ENCODE measurements at places on chromosomes 6 and 20.

DNA sequence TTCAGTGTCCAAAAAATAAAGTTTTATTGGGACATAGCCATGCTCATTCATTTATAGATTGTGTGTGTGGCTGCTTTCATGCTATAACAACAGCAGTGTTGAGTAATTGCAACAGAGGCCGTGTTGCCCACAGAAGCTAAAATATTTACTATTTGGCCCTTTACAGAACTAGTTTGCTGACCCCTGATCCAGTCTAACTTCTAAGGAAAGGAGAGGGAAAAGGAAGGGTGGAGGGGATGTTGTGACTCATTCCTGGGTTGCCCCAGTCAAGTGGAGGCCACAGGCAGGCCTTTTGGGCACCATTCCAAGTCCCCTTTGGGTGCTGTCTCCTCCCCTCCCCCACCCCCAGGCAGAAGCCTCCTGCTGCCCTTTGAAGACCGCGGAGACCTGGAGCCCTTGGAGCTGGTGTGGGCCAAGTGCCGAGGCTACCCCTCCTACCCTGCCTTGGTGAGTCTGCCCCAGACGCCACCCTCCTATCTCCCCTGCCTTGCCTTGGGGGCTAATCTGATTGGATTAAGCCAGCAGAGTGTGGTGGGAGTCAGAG is 28.4 kb downstream of the BRPF3 start:
- no peak for DNase-seq

- DNase-seq: peak; percentile 48
These were observed 6.9 kb downstream of the SLC32A1 start for GRCh38 chr20:38730989-38731737.

- DNase-seq: no peak
These were observed 76.1 kb downstream of the SLC22A3 start for GRCh38 chr6:160424256-160424655.

GRCh38 chr6:47286301-47286700 is 23.4 kb downstream of the TNFRSF21 start:
- no peak for DNase-seq

DNA sequence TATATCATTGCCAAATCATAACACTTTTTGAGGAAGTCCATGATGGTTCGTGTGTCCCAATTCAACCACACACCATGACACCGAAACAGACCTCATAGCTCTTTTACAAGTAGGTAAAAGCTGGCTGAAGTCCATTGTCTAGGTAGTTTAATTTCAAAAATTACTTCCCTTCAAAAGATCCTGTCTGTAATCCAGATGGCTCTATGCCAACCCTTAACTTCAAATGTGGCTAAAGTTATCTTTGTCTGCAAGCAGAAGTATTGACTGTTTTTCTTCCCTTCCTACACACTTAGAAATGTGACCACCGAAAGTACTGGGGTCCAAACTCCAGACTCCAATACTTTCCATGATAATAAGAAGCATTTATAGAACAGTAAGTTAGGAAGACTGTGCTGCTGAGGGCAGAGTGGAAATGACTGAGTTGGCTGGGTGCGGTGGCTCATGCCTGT is 8.3 kb upstream of the TIAM2 start:
- peak; percentile 19 for DNase-seq

- no peak for DNase-seq
These were observed 153.1 kb upstream of the SIM1 start for GRCh38 chr6:100617633-100618350.

DNA sequence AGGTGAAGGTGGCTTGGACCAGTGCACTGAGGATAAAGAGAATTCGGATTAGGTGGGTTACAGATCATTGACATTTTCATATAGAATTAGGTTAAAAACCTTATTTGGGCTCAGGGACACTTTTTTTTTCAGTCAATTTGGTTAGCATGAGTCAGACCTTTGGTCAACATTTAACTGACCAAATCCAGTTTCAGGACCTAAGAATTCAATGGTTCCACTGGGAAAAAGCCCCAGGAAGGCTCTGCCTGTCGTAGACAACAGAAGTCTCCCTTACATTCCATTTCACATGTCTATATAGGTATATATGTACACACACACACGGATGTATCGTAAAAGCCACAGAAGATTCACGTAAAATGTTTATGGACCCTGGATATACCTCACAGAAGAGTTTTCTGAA is 184.2 kb upstream of the RREB1 start:
- DNase-seq: no peak

DNA sequence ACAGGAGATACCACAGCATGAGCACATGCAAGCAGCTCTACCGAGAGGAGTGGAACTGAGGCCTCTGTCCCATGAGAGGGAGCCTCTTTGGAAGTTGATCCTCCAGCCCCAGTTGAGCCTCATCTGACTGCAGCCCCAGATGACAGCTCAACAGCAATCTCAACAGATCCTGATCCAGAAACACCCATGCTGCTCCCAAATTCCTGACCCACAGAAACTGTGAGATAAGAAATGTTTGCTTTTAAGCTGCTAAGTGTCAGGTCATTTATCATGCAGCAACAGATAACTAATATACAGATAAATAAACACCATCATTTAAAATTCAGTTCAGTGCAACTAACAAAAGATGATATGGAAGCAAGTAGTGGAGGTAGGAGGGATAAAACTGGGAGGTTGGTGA is 4.8 kb upstream of the ARFGEF2 start:
- no peak for DNase-seq

DNA sequence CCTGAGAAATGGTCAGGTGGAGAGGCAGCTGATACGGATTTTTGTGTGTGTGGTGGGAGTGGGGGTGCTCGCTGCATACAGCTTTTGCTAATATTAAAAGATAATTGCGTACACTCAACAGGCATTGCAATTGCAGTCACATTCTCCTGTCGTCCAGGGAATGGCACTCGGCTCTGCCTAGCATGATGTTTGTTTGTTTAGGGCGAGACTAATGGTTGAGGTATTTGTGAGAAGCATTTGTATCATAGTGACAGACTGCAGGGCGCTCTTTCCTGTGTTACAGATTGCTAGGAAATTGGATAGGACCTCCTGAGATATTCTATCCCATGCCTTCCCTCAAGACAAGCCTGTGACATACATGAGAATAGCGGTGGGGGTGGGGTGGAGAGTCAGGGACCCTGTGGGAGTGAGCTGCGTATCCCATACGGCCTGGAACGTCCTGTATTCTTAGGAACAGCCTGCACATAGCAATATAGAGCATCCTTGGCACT is 207.4 kb downstream of the SOX4 start:
- DNase-seq: peak; percentile 53

- DNase-seq: peak; percentile 43
These were observed 290.6 kb upstream of the ZNF337 start for GRCh38 chr20:25987073-25987927.

DNA sequence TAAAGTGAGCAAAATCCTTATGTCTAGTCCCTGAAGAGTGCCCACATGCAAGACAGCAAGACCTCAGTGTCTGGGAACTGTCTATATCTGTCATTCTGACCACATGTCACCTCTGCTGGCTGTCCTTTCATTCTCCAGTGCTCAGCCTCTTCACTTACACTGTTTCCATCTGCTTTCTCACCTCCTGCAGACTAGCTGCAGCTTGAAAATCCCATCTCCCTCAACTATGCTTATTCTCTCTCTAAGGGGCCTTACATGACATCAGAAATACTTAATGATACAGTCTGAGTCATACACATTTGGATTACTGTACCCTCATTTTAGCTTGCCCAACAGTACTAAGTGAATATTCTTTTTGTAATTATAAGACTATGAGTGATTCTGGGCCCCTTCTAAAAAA is 587.8 kb downstream of the EPM2A start:
- no peak for DNase-seq

GRCh38 chr20:35342154-35342769 is 50.0 kb upstream of the FAM83C start:
- no peak for DNase-seq

- no peak for DNase-seq
These were observed 17.2 kb upstream of the IL22RA2 start for GRCh38 chr6:137190583-137191094.

- DNase-seq: no peak
These were observed 122.1 kb downstream of the OGFRL1 start for GRCh38 chr6:71410681-71411080.

DNA sequence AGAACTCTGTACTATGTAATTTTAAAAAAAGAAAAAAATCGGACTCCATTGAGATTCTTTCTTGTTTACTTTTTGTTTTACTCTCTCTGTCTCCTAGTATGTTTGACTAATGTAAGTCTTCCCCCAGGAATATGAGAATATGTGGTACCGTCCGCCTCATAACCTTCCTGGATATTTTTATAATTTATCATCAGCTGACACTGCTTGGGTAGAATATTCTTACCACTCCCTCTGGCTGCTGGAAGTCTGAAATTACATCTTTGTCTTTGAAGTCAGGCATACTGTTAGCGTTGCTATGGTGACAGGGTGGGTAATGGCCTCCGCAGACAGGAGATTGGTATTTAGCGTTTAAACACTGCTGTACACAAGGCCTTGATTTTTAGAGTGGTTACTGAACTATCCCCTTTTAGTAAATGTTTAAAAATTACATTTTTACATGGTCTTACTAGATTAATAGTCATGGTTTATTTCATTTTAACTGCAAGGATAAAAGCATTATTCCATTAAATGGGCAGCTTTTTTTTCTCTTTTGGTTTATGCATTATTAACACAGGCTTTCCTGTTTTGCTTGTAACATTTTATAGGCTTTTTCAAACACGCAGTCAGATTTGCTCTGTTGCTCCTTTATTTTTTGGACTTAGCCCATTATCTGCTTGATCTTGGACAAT is 176.4 kb downstream of the ARID1B start:
- peak; percentile 95 for DNase-seq

DNA sequence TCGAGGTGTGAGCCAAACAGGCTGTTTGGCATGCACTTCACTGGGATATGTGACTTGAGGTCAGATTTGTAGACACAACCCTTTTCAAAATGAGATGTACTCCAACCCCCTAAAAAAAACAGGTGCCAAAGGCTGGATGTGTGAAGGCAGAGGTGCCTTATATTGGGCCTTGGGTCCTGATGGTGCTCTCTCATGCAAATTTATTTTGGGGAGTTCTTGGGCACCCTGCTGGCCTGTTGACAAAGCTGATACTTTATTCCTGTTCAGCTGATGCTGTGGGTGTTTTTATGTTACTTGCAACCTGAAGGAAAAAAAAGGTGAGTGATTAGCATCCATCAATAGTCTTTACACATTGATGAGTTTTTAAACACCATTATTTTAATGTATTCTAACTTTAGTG is 121.5 kb downstream of the DNAH8 start:
- no peak for DNase-seq

DNA sequence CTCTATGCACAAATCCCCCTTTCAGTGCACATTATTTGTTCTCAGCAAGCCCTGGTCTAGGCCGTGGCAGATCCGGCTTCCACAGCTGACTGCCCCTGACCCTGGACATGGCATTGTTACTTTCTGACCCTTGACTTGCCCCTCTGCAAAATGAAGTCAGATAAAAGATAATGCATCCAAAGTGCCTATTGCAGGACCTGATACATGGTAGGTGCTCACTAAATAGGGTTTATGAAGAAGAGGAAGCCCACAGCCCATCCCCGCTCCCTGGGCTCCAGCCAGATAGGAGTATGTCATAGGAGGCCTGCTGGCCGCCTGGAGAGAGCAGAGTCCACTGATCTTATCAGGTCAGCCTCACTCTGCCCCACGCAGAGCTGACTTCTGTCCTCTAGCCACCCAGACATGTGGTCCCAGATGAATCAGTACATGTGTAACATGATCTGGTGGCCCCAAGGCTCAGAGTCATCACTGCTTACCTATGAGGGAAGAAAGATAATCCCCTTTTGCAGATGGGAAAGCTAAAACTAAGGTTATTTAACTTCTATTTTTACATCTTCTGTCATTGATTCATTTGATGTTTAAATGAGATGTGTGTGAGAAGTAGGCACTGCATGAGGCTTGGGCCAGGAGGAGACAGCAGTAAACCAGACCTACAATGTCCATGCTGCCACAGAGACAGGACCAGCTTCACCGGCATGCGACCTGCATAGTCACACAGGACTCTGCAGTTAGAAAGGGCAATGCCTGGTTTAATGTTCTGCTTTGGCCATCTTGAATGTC is 20.4 kb downstream of the MAFB start:
- DNase-seq: no peak

GRCh38 chr6:93073811-93074210 is 345.5 kb downstream of the EPHA7 start:
- no peak for DNase-seq

DNA sequence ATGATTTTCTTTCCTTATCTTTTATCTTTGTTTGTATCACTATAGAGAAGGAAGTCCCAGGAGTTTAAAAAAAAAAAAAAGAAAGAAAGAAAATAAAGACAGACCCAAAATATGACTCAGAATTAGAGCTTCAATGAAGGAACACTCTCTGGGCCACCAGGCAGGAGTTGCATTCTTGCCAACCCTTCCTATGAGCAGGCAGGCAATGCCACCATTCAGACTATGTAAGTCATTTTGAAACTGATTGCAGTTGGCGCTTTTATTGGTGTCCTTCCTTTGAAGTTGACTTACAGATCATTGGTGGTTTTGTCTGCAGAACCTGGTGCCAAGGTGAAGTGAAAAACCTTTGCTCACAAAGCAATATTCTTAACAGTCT is 50.3 kb downstream of the MYB start:
- no peak for DNase-seq

DNA sequence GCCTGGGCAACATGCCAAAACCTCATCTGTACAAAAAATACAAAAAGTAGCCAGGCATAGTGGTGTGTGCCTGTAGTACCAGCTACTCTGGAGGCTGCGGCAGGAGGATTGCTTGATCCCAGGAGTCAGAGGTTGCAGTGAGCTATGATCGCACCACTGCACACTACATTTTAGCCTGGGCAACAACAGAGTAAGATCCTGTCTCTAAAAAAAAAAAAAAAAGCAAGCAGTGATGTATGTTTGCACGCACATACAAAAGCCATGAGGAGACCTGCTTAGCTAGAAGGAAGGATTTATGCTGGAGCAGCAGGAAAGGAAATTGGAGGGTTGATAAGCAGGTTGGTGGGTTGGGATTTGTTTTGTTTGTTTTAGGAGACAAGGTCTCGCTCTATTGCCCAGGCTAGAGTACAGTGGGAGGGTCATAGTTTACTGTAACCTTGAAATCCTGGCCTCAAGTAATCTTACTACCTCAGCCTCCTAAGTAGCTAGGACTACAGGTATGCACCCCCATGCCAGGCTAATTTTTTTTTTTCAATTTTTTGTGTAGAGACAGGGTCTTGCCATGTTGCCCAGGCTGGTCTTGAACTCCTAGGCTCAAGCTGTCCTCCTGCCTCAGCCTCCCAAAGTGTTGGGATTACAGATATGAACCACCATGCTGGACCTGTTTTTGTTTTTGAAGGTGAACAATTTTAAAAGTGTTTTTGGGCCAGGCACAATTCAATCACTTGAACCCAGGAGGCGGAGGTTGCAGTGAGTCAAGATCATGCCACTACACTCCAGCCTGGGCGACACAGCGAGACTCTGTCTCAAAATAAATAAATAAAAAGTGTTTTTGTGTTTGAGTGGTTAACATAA is 4.0 kb downstream of the ZSWIM3 start:
- DNase-seq: peak; percentile 13

GRCh38 chr6:43970068-43970912 is 157.0 kb downstream of the MRPL14 start:
- no peak for DNase-seq

GRCh38 chr6:162443101-162443500 is 284.5 kb downstream of the PRKN start:
- DNase-seq: no peak

Data from DMS79 treated with DMSO at 0.1 percent for 48 hours (cell line).